ENCODE measurements at places on chromosomes 1 and 21. TPM values are rescaled to one million over a fixed set of nuclear protein-coding genes. Genes with fewer than 3 reads are reported as not detected.

Gene OR2T2
- total RNA-seq = not detected

Gene SELENBP1
- total RNA-seq = 8.6 TPM

Gene UBE2G2
- total RNA-seq = 43.9 TPM

Gene SLC1A7
- total RNA-seq = not detected

Gene FALEC
- total RNA-seq = not detected

Gene IGSF5
- total RNA-seq = not detected

Measured in airway epithelial cell (primary cell).